Activated CD4-positive, alpha-beta memory T cell treated with anti-CD3 and anti-CD28 coated beads for 36 hours (primary cell): ENCODE measurements at places on chromosomes 3 and 15. TPM values are rescaled to one million over a fixed set of nuclear protein-coding genes. Genes with fewer than 3 reads are reported as not detected.

- H3K27ac ChIP-seq: no peak overlapping the region
- H3K4me3 ChIP-seq: no peak overlapping the region
- DNase-seq: no peak
- peaks cover 9% of the 10 kb centered on the region for H3K4me1 ChIP-seq
These were observed 18.6 kb downstream of the MTHFS start for GRCh38 chr15:79878078-79878705.

DNA sequence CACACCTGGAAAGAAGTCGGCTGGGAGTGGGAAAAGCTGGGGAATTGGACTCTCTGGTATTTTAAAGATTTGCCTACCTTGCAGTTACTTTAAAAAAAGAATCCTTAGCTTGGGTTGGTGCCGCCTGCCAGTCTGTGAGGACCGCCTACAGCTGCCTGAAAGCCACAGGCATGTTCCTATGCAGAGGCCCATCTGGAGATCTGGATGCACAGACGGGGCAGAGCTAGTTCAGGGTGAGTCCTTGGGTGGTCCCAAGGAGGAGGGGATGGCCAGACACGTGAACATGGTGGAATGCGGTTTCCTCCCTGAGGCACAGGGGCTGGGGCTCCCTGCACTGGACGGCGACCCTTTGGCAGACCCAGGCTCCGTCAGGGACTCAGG, 113.2 kb upstream of the IQSEC1 start:
- H3K4me3 ChIP-seq: no peak overlapping the region
- no peak overlapping the region for H3K27ac ChIP-seq
- H3K36me3 ChIP-seq: peaks cover 4% of the 10 kb centered on the region
- no peak for DNase-seq
- H3K27me3 ChIP-seq: no peaks in the 10 kb centered on the region

GRCh38 chr15:88873786-88874185, 21.6 kb downstream of the HAPLN3 start:
- H3K27me3 ChIP-seq: no peaks in the 10 kb centered on the region
- H3K27ac ChIP-seq: no peak overlapping the region
- no peak overlapping the region for H3K4me3 ChIP-seq
- DNase-seq: no peak
- H3K36me3 ChIP-seq: peaks cover 10% of the 10 kb centered on the region
- H3K4me1 ChIP-seq: no peaks in the 10 kb centered on the region

DNA sequence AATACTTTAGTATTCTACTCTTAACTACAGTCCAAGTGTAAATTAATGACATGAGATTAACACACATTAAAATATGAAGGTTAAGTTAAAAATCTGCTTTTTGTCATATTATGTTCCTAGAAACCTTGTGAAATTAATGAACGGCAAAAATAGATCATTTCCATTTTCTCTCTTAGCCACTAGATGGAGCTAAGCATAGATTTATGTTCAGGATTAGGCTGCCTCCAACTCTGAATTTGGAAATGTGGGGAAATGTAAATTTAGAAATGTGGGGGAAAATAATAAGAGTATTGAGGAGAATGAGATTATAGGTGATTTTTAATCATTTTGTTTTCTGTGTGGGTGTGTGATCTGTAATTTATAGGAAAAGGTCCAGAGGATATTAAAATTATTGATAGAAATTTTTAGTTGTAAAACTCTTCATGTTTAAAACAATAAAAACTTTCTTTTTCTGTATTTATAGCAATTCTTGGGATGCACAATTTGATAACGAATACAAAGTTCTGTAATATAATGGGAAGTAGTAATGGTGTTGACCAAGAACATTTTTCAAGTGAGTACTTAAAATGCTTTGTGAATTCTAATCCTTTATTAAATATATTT, 59.2 kb downstream of the TMOD3 start:
- H3K27ac ChIP-seq: no peak overlapping the region
- no peaks in the 10 kb centered on the region for H3K27me3 ChIP-seq
- peaks cover 2% of the 10 kb centered on the region for H3K4me1 ChIP-seq
- no peak for DNase-seq
- no peak overlapping the region for H3K4me3 ChIP-seq

The GDPGP1 gene
- 9.2 TPM for total RNA-seq
